Cerebellar cortex (tissue), 1 donor: ENCODE measurements at places on chromosomes 16 and 17.

DNA sequence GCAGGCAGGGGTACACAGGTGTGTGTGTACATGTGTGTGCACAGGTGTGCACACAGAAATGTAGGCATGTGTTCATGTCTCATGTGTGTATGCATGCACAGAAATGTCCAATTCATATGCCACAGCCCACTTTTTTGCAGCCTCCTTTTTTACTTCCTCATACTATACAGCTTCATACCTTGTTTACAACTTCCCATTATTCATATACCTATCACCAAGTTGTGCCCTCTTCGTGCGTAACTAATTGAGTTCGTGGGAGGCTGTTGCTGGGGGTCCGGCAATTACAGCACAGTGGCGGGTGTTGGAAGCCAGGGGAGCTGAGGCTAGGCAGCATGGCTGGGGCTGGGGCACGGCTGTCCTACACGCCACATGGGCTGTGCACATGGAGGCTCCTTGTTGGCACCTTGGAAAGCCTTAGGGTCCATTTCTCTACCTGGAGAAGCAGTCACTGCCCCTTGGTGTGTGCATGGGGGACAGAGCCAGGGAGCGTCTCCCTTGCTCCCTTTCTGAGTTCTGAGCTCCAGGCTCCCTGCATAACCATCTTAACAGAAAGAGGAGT is 266.7 kb downstream of the ENGASE start:
- DNase-seq, result no peak

- no peak for DNase-seq
These were observed 48.8 kb downstream of the DNAH3 start for GRCh38 chr16:21101631-21102420.

DNA sequence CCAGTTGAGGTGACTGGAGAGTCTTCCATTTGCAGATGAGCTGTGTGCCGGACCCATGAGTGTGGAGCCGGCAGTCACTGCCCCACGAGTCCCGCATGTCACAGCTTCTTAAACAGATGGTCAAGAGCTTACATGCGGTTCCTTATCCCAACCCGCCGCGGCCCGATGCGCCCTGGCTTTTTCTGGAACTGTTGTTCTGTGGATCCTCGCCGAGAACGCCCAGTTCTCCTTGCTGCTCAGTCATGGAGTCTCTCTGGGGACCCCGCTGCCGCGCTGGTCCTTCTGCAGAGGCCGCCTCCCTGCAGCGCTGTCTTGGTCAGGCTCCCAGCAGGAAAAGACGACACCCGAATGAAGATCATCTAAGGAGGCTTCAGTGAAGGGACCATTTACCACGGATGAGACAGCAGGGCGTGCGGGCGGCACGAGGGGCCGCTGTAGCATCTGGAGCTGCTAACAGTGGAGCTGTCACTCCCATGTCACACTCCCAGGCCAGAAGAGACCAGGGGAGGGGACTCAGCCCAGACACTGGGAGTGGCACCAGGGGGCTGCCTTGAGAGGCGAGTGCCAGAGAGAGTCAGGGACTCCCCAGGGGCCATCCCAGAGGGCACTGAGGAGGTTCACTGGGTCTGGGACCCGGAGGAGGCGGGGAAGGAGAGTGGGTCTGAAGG is 10.8 kb upstream of the LGALS3BP start:
- no peak for DNase-seq

- DNase-seq, result peak; percentile 5
These were observed 26.1 kb upstream of the MLKL start for GRCh38 chr16:74726716-74727115.

GRCh38 chr17:58121925-58122324 is 26.3 kb upstream of the OR4D1 start:
- peak; percentile 51 for DNase-seq

- peak; percentile 77 for DNase-seq
These were observed 5.7 kb downstream of the MATCAP1 start for GRCh38 chr16:67177743-67178699.

DNA sequence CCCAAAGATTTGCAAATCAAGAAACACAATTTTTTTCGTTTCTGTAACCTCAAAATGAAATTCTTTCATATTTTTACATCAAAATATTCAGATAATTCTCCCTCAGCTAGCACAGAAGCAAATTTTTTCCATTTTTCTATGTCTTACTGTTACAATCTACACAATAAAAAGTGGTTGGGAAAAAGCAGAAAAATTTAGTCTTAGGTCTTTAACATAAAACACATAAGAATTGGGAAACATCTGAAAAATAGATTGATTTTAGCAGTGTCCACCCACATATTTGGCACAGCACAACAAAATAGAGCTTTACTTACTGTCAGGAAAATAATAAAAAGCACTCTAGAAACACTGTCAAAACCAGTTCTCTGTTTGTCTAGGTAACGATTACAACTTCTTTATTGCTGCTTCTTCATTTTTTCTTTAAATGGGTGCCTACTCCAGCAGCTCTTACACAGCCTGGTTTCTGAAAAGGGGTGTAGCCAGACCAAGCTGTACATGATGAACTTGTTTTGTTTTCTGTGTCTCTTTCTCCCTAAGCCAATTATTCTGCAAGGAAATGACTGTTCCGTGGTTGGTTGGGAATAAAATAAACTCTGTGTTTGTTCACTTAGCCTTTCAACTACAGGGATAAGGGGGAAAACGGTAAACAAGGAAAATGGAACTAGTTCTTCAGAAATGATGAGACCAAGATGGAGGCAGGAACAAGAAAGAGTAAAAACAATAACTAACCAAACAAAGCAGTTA is at the start of gene ABCA6:
Gene ABCA6, minus strand, starts transcription at position 465 of the 744 bp plus-strand sequence. CDS start 1,192 bp downstream, outside the sequence.
- no peak for DNase-seq

GRCh38 chr17:78532311-78532710 is 44.9 kb downstream of the DNAH17 start:
- DNase-seq, result no peak

DNA sequence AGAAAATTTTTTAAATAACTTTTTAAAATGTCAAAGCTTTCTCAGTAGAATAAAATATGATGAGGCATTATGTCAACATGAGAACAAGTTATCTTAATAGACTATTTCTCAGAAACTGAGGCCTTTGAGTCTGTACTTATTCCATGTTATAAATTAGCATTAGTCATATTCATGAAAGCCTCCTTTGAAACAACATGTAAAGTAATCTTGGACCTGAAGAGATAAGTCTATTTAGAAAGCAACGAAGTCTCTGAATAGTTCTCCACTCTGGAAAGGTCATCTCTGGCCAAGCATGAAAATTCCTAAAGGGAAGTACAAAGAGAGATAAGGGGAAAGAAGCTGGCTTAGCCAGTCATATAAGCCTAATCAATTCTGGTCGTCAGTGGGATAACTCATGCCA is 150.8 kb downstream of the CYB561 start:
- DNase-seq, result no peak

DNA sequence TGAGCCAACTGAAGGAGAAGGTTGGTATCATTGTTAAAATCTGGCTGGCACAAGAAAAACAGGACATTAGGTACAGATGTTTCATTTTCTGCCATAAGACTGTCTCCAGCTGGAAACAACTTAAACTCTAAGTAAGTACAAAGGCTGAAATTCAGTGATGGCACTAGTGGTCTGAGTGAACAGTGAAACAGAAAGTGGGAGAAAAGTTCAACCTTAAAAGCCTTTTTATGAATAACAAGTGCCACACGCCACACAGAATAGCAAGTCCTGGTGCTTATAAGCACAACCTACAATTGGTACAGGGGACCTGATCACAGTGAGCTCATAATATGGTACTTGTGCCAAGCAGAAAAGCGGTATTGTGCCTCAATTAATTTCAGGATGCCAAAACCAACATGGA is 56.7 kb downstream of the CEP112 start:
- DNase-seq, result no peak

DNA sequence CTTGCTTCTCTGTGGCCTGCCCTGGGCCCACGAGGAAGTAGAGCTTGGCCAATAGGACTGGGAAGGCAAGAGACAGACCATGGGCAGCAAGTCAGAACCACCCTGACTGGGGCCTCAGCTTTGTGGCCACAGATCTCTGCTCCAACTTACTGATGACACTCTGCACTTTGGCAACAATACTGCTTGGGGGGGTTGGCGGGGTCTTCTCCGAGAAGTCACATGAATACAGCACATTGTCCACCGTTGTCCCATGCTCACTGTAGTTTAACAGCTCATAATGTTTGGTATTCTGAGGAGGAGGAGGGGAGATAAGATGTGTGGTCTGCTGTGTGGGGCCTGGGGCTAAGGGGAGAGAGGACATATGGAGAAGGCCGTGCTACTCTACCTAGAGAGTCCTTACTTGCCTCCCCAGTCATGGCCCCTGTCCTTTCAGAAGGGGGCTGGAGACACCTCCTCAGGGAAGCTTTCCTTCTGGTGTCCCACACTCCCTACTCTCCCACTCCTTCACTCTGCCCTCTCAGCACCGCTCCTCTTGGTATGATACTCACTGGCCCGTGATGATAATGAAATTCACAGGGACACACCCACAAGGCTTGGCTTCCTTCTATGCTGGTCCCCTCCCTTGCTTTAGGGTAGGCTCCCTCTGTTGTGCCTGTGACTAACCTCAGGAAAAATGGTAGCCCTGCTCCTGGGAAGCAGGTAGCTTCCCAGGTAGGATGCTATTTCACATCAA is 4.0 kb upstream of the DHRS13 start:
- DNase-seq, result no peak

GRCh38 chr17:82025401-82026107 is 2.4 kb downstream of the LRRC45 start:
- no peak for DNase-seq

GRCh38 chr16:20675488-20676267 is 21.8 kb downstream of the ACSM1 start:
- no peak for DNase-seq

DNA sequence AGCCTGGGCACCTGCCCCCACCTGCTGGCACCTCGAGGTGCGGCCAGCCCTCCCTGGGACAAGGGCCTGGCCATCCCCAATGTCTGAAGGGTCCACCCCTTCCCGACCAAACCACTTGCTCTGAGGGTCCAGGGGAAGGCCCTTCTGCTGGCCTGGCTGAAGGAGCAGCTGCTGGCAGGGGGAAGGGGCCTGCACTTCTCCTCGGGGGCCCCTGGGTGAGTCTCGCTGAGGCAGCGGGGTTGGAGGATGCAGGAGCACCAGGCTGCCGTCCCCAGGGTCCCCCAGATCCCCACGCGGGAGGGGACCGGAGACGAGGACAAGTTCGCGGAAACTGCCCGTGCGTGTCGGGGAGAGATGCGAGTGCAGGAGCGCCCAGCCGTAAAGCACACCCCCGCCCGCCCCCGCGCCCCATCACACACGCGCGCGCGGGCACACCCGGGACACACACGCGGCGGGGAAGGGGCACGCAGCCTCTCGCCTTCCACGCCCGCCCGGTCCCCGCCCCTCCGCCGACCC is 725 bp upstream of the CACNA1H start:
- no peak for DNase-seq

GRCh38 chr17:7204336-7204735 is 15.3 kb downstream of the DLG4 start:
- peak; percentile 63 for DNase-seq

DNA sequence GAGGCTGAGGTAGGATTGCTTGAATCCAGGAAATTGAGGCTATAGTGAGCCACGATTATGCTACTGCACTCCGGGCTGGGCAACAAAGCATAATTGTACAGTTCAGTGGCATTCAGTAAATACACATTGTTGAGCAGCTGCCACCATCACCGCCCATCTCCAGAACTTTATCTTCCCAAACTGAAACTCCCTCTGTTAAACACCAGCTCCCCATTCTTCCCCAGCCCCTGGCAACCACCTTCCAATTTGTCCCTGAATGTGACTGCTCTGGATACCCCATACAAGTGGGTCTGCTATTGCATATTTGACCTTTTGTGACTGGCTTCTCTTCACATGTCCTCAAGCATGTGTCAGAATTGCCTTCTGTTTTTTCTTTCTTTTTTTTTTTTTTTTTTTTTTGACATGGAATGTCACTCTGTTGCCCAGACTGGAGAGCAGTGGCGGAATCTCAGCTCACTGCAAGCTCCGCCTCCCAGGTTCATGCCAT is 2.9 kb downstream of the RPL38 start:
- DNase-seq, result no peak

- DNase-seq, result no peak
These were observed at the start of gene CHCT1 for GRCh38 chr17:60422162-60422665. CHCT1 (plus strand) TSS chr17:60422489; CDS start chr17:60422593, 104 bp downstream.

DNA sequence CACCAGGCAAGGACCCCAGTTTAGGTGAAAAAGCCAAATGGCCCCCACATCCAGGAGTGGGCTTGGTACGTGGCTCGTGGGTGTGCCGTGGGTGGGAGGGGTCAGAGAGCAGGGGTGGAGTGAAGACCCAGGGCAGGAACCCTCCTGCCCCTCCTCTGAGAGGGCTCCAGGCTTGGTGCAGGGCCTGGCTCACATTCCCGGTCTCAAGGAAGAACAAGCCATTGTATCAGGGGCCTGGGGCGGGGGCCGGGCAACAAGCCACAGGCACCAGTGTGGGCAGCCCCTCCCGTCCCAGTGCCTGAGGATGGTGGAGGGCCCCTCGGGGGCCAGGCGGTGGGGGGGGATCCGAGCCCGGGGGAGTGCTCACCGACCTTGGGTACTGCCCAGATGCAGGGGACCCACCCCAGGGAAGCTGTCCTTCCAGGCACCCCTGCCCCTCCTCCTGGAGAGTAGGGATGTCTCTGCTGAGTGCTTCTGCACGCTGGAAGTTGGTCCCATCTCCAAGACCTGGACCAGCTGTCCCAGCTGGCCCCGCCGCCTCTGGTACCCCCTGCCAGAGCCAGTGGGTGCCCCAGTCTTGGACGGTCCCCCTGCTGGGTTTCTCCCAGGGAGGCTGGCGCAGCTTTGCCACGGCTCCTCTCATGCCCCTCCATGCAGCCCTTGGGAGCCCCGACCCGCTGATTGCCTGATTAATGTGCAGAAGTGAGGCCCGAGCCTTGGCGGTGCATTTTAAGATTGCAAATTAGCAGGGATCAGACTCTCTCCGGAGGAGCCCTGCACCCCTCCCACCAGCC is 83.7 kb downstream of the RTN4RL1 start:
- no peak for DNase-seq

DNA sequence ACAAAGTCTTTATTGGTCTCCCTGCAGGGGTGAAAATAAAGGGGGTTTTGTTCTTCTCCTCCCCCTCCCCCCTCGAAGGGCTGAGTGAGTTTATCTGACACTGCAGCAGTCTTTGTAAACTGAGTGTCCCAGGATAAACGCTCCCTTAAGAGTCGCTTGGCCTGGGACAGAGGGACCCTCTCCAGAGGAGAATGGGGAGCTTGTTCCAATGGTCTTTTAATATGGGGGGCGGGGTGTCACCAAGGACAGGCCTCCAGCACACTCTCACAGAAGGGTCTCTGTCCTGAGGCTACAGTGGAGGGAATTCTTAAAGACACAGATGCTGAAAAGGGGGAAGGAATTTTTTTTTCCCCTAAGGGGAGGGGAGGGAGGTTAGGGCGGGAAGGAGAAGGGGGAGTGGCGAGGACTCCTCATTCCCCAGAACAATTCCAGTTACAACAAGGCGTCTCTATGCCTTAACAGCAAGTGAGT is 455.5 kb downstream of the SOX9 start:
- peak; percentile 14 for DNase-seq
